ENCODE measurements at places on chromosomes 3 and 15. TPM values are rescaled to one million over a fixed set of nuclear protein-coding genes. Genes with fewer than 3 reads are reported as not detected.

DNA sequence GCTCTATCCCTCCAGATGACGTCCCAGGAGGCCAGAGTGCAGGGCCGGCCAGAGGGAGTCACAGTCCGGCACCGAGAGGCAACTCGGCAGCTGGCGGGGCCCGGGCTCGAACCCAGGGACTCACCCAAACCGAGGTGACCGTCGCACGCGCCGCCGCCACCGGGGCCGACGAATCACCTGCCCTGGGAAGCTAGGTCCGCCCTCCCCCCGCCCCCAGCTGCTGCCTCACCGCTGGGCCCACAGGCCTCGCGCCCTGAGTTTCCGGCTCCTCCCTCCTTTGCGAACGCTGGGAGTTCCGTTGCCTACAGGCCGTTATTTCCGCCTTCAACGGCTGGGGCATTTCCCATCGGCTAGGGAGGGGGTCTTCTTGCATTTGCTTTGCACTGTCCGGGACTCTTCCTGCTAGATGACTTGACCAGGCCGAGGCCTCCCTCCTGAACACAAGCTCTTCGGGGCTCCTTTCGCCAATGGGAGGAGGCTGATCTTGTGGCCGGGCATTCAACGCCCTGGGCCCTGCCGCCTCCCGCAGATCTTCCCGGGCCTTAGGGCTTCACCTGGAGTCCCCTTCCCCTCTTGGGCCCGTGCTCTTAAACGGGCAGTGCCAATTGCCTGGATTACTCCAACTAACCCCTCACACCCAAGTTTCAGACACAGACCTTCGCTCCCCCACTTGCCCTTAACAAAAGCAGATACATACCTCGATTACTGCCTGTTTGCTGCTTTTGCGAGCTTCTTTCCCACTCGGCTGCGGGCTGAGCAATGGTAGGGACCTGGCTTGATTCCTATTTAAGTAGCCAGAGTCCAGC, at the start of gene SNUPN:
TSS of gene SNUPN (minus strand) at position 184 of the 806 bp plus-strand sequence. CDS start 4,674 bp downstream, outside the sequence.
- peak within 1 kb of the TSS; percentile 97 for H3K27ac ChIP-seq
- DNase-seq = peak; percentile 97
- H3K36me3 ChIP-seq = no peaks in the 10 kb centered on the region
- no peaks in the 10 kb centered on the region for H3K27me3 ChIP-seq
- peaks cover 19% of the 10 kb centered on the region for H3K4me1 ChIP-seq

DNA sequence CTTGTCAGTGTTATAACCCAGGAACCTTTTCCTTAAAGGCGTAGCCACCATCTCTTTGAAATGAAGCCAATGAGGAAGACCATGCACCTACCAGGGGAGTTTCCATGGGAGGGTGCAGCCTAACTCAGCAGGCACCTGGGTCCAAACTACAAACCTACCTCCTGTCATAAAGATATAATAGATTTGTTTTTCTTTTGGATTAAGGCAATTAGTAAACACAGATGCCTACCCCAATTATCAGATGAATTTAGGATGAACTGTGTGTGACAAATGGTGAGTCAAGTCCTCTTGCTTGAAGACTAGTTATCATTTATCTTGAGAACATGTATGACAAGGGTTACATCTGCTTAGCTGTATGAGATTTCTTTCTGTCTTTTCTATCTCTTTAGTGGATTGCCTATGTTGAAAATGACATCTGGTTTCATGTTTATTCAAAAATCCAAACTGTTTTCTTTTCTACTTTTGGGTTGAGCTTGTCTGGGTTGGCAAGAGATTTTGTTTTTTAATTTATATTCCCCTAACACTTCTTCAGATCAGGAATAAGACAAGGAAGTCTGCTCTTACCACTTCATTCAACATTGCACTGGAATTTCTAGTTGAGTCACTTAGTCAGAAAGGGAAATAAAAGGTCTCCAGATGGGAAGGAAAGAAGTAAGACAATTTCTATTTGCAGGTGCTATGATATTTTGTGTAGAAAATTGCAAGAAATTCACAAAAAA, 149.9 kb downstream of the NEK10 start:
- H3K4me1 ChIP-seq = no peaks in the 10 kb centered on the region
- DNase-seq = no peak
- H3K36me3 ChIP-seq = no peaks in the 10 kb centered on the region
- no peak overlapping the region for H3K4me3 ChIP-seq

GRCh38 chr3:102255736-102256135, 179.1 kb upstream of the ZPLD1 start:
- no peak overlapping the region for H3K27ac ChIP-seq
- no peaks in the 10 kb centered on the region for H3K36me3 ChIP-seq
- H3K4me1 ChIP-seq = no peaks in the 10 kb centered on the region
- no peak overlapping the region for H3K4me3 ChIP-seq
- no peaks in the 10 kb centered on the region for H3K27me3 ChIP-seq
- DNase-seq = no peak

DNA sequence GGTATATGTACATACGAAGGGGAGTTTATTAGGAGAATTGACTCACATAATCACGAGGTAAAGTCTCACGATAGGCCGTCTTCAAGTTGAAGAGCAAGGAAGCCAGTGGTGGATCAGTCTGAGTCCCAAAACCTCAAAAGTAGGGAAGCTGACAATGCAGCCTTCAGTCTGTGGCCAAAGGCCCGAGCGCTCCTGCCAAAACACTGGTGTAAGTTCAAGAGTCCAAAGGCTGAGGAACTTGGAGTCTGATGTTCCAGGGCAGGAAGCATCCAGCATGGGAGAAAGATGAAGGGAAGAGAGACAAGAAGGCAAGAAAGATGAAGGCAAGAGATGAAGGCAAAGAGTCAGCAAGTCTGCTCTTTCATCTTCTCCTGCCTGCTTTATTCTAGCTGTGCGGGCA, 16.8 kb upstream of the LRRN1 start:
- no peaks in the 10 kb centered on the region for H3K36me3 ChIP-seq
- no peak overlapping the region for H3K27ac ChIP-seq
- H3K4me1 ChIP-seq = no peaks in the 10 kb centered on the region

DNA sequence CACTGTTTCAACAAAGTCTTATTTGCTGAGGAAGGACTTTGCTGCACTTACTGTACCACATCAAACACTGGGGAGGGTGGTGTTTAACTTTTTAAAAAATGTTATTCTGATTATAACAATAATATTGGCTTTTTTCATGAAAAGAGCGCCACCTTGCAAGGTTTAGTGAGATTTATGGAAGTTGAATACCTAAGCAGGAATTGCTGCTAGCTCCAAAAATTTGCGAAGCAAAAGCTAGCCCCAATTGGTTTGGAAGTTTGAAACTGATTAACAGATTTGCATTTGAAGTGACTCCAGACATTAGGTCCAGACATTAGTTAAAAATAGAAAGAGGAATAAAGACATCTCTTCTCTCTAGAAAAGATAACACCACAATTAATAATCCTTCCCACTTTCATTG, 6.7 kb downstream of the ZIC1 start:
- H3K4me1 ChIP-seq = no peaks in the 10 kb centered on the region
- H3K4me3 ChIP-seq = no peak overlapping the region
- no peak for DNase-seq
- no peak overlapping the region for H3K27ac ChIP-seq

DNA sequence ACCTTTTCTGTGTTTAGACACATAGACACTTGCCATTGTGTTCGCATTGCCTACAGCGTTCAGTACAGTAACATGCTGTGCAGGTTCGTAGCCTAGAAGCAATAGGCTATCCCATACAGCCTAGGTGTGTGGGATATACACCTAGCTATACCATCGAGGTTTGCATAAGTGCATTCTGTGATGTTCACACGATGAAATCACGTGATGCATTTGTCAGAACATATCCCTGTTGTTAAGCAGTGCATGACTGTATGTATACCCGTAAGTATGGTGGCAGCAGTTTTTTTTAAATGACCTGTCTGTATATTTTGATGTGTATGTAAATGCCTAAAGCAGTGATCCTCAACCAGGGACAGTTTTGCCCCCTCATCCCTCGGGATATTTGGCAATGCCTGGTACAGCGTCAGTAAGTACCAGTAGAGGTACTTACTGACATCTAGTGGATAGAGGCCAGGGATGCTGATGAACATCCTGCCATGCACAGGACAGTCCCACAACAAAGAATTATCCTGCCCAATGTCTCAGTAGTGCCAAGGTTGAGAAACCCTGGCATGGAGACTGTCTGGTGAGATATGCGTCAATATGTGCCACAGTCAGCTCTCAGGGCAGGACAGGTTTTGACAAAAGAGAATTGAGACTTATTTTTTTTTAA, 129.1 kb downstream of the HCN4 start:
- H3K4me1 ChIP-seq = no peaks in the 10 kb centered on the region
- H3K36me3 ChIP-seq = no peaks in the 10 kb centered on the region
- H3K27ac ChIP-seq = no peak overlapping the region
- DNase-seq = no peak
- no peaks in the 10 kb centered on the region for H3K27me3 ChIP-seq

DNA sequence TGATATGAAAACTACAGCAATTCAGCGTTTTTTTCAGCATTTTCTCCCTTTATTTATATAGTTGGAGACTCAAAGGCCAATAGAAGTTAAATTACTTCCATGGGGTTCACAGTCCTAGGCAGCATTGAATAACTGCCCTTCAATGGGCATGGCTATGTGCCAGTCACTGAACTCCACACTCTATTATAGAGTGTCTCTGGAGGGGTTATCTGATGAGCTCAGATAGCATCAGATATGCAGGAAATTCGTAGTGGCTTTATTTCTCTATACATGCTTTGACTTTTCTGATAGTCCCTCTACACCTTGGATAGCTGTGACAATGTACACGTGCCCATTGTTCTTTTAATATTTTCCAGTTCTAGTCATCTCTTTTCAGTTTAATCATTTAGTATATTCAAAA, 396.9 kb upstream of the CBLB start:
- H3K27me3 ChIP-seq = no peaks in the 10 kb centered on the region
- H3K4me1 ChIP-seq = no peaks in the 10 kb centered on the region
- no peak for DNase-seq
- no peak overlapping the region for H3K27ac ChIP-seq
- H3K36me3 ChIP-seq = no peaks in the 10 kb centered on the region
- H3K4me3 ChIP-seq = no peak overlapping the region

- H3K4me3 ChIP-seq = no peak overlapping the region
- H3K27ac ChIP-seq = no peak overlapping the region
- no peaks in the 10 kb centered on the region for H3K4me1 ChIP-seq
- no peak for DNase-seq
- no peaks in the 10 kb centered on the region for H3K27me3 ChIP-seq
These were observed 441.5 kb upstream of the ARHGEF26 start for GRCh38 chr3:153679714-153680113.

DNA sequence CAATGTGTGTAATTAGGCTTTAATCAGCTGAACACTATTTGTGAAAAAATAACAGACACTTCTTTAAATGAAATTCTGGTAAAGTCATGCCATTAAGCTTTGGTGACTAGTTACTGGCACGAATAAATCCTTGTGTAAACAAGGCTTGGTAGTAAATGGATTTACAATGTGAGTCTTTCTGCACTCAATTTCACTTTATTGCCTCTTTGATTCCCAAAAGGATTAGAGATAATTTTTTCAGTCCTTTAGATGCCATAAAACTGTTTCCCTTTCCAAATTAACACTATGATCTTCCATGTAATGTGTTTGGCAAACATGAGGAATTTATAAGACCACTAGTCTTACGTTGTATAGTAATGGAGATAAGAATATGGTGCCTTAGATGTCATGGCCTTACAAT, 339.5 kb upstream of the DNAJC19 start:
- no peaks in the 10 kb centered on the region for H3K4me1 ChIP-seq
- DNase-seq = no peak
- no peak overlapping the region for H3K27ac ChIP-seq
- H3K36me3 ChIP-seq = no peaks in the 10 kb centered on the region
- H3K4me3 ChIP-seq = no peak overlapping the region

DNA sequence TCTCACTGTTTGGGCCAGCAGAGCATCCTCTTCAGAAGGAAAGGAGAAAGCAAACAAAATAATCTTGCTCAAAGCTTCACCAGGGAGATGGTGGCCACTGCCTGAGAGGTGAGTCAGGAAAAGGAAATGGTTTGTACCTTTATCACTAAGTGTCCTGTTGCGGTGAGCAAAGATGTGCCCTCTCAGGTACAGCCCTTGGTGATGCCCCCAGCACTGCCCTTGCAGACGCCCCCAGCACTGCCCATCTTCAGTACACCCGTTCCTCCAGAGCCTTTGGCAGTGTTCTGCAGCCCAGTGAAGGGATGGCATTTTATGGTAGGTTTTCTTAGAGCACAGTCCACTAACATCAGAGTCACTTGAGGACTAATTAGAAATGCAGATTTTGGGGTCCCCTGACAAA, 92.3 kb downstream of the ZNF621 start:
- no peaks in the 10 kb centered on the region for H3K27me3 ChIP-seq
- H3K36me3 ChIP-seq = no peaks in the 10 kb centered on the region
- H3K4me3 ChIP-seq = no peak overlapping the region
- no peaks in the 10 kb centered on the region for H3K4me1 ChIP-seq
- no peak overlapping the region for H3K27ac ChIP-seq

GRCh38 chr3:37608061-37608702, 253.5 kb upstream of the CTDSPL start:
- no peak overlapping the region for H3K27ac ChIP-seq
- no peak for DNase-seq
- H3K27me3 ChIP-seq = no peaks in the 10 kb centered on the region
- no peaks in the 10 kb centered on the region for H3K36me3 ChIP-seq
- H3K4me1 ChIP-seq = no peaks in the 10 kb centered on the region

- no peaks in the 10 kb centered on the region for H3K27me3 ChIP-seq
- no peaks in the 10 kb centered on the region for H3K36me3 ChIP-seq
- no peaks in the 10 kb centered on the region for H3K4me1 ChIP-seq
- H3K4me3 ChIP-seq = no peak overlapping the region
- no peak overlapping the region for H3K27ac ChIP-seq
These were observed 15.2 kb upstream of the ACTC1 start for GRCh38 chr15:34810443-34811129.

DNA sequence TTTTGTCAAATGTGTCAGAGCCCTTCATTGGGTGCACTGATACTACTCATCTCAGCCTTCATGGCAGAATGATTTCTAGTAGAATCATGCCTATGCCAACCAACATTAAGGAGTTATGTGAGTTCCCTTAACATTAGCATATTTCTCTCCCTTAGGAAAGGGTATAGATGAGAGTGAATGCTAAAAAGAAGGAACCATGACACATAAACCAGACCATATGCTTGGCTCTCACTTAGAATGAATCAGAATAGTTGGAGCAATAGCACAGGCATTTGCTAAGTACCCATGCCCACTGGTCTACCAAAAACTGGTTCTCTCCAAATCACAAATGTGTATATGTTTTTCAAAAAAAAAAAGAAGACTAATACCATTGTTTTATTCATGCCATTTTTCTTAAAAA, 51.1 kb downstream of the STRIT1 start:
- no peak overlapping the region for H3K4me3 ChIP-seq
- H3K4me1 ChIP-seq = no peaks in the 10 kb centered on the region
- no peak for DNase-seq
- H3K27me3 ChIP-seq = no peaks in the 10 kb centered on the region
- H3K27ac ChIP-seq = no peak overlapping the region

Gene UQCRC1
- total RNA-seq = 695 TPM

Gene SLC22A13
- not detected for total RNA-seq

Gene IQCB1
- total RNA-seq = 22.8 TPM

All from Peyer's patch (tissue), 4 donors.